Heart left ventricle (tissue), 16 donors: ENCODE measurements at places on chromosomes 12 and 14.

- DNase-seq = no peak
These were observed 4.7 kb downstream of the CISTR start for GRCh38 chr12:53747095-53747494.

GRCh38 chr12:96493106-96493505, 3.7 kb downstream of the CFAP54 start:
- DNase-seq = no peak

GRCh38 chr12:119683413-119683812, 15.5 kb downstream of the PRKAB1 start:
- no peak for DNase-seq

DNA sequence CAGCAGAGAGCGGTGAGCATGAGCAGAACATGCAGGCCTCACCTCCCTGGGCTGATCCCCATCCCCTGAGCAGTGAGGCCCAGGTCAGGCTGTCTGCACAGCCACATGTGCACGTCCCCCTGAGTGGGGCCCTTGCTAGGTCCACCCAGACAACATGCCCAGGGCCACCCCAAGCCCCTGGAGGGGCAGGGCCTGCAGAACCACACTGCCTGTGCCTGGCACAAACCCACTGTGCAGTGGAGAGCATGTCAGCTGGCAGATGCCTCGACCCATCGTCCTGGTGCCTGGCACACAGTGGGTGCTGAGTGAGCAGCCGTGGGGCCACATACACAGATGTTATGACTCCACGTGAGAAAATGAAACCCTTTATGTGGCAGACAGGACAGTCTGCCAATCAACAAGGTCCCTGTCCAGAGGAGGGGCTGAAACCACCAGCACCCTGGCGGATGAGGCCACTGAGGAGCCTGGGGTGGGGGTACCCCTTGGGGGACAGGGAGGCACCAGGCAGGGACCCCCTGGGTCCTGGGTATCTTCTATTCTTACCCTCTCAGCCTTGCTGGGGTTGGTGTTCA, 8.3 kb downstream of the ANHX start:
- DNase-seq = no peak

DNA sequence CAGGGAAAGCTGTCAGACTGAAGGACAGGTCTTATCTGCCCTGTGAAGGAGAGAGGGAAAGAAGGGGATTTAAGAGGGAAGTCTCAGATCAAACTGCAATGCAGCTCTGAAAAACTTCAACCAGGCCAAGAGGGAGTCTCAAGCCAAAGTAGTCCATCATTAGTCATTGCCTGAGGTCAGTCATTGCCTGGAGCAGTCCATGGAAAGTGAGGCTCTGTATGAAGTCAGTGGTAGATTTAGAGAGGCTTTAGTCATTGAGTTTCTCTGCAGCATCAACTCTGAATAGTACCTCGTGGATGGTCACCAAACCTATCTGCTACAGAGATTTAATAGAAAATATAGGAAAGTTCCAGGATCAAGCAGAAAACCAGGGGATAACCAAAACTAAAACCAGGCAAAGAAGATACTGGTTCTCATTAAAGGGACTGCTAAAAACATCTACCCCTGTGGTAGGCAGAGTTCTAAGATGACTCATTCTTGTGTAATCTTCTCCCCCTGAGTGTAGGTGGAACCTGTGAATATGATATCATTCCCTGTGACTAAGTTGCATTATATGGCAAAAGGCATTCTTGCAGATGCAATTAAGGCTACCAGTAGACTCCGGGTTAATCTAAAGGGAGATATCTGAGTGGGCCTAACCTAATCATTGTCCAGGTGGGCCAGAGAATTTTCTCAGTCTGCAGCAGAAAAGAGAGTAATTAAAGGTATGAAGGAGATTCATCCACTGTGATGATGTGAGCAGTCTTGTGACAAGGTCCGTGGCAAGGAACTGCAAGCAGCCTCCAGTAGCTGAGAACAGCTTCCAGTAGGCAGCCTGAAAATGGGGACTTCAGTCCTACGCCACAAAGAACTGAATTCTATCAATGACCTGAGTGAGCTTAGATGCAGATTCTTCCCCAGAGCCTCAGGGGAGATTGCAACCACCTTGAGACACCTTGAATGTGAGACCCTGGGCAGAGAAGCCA, 123.1 kb downstream of the GALC start:
- no peak for DNase-seq

DNA sequence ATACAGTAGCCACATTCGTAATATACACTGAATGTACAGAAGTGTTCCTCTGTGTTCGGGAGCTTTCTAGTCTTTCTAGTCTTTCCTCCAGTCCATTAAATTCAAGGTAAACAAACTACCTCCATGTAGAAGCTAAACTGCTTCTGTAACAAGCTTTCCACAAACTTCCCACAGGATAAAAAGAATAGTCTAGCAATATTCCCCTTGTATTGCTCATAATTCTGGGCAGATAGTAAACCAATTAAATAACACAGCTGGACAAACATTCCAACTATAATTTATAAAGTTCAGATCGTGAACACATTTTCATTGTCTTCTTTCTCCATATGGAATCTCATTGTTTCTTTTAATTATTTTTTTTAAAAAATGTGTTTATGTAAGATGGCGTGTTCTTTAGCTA, 307.2 kb downstream of the AEBP2 start:
- DNase-seq = no peak

DNA sequence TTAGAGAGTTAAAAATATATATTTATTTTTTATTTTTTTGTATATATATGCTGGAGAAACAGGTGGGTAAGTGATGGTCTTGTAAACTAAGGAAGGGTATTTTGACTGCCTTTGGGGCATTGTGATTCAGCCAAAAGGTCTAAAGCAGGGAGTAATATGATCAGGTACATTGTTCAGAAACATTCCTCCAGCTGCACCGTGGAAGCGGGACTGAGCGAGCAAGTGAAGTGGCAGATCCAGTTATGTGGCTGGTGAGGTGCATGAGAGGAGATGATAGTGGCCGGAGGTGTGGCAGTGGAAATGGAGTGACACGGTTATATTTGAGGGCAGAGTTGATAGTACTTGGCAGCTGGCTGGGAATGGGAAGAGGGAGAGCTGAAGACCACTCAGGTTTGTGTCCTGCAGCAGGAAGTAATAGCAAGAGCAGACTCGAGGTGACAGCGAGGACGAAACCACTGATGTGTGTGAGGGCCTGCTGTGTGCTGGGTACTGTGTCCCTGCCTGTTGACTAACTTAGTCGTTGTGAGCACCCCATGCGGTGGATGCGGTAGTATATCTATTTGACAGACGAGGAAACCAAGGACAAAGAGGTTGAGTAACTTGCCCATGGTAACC, 39.2 kb downstream of the EID3 start:
- no peak for DNase-seq

GRCh38 chr12:127619869-127620734, 646.9 kb upstream of the TMEM132C start:
- DNase-seq = no peak

- DNase-seq = no peak
These were observed 17.7 kb downstream of the AHSA1 start for GRCh38 chr14:77475432-77476115.

GRCh38 chr12:19482551-19483109, 43.3 kb downstream of the AEBP2 start:
- no peak for DNase-seq

DNA sequence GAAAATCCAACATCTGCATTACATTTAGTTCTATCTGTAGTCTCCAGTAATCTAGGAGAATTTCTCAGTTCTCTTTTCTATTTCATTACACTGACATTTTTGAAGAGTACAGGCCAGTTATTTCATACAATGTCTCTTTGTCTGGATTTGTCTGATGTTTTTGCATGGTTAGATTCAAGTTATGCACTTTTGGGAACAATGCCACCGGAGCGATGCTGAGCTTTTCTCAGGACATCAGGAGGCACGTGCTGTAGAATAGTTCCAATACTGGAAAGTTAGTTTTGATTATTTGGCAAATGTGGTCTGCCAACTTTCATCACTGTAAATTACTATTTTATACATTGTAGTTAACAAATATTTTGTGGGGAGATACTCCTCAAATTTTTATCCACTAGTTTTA, 43.1 kb downstream of the ALDH1L2 start:
- DNase-seq = no peak

- no peak for DNase-seq
These were observed at the start of gene C12orf42 for GRCh38 chr12:103495469-103496456. C12orf42 (minus strand) TSS chr12:103495968; CDS start chr12:103478426, 17,542 bp downstream.

DNA sequence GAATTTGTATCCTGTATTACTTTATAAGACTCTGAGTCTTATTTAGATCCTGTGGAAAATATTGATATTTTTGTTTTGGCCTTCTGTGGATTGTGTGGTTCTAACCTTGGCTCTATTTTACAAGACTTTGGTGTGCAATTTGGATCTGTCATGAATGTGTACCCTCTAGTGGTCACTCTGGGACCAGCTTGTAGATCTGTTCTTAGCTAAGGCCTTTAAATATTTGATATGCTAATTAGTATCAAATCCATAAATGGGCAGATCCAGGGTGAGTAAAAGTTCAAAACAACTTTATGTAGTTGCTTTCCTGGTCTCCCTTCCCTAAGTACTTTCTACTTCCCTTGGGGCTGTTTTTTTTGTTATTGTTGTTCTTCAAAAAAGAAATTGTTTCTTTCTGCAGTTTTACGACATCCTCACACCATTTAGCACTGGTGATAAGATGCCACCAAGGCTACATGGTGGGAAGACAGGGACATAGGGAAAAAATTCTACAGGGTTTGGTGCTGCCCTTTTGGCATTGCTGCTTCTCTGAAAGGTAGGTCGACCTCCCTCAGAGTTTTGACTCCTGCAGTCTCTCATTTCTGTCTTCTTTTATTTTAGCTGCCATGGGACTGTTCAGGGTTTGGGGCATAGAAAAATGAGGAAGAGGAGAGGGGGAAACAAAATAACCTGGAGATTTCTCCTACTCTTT, 238.5 kb downstream of the GPHN start:
- no peak for DNase-seq

DNA sequence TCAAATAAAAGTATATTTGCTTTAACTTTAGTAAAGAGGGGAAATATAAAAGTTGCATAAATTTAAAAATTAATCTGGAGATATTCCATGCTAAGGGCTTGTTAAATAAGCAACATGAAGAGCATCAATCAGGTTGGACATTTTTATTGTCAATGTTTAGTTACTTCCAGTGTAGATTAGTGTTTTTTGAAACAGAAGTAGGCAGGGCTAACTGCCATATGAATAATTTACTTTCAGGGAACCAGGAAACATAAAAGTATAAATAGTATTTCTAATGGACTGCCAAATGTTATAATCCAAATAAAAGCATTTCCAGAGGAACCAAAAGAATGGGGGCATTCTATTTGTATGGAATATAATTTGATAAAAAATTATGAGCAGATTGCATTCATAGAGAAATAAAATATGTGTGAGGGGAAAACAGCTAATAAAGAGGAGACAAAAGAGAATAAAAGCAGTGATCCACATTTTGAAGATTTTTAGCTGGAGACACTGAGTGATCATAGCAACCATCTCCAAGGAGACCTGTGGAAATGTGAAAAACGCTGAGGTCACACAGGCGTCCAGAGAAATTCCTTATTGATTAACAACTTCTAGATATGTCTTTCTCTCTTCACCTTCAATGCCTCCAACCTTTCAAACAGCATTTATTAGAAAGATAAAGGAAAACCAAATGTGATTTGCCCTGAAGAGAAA, 70.8 kb downstream of the SRGAP1 start:
- DNase-seq = no peak

DNA sequence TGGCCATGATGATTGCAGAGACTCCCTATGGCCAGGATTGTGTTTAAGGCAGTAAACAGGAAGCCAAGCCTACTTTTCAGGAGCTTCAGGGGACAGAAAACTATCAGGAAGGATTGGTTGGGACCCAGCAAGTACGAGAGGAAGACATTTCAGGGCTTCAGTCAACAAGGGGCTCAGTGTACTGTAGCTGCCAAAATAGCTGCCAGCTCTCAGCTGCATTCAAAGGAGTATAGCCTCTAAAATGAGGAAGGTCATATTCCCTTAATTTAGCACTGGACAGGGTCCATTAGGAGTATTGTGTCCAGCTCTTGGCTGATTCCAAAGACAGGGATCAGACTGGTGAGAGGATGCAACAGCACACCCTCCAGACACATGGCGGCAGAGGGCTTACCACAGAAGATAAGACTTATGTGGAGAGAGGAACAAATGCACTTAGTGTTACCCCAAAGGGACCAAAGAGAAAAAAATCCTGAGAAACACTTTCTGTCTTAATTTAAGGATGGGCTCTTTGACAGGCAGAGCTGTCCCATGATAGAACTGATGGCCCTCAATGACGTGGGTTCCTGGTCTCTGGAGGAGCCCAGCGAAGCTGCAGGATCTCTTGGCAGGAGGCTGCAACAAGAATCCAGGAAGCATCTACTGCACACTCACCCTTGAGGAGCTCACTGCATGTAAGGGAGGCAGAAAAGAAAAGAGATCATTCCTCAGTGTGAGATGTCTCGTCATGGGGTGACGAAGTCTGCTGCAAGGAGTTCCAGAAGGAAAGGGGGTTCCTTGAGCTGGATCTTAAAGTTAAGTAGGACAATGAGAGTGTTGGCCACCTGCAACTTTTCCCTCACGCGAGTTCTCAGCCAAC, 14.8 kb downstream of the BDKRB1 start:
- DNase-seq = no peak

DNA sequence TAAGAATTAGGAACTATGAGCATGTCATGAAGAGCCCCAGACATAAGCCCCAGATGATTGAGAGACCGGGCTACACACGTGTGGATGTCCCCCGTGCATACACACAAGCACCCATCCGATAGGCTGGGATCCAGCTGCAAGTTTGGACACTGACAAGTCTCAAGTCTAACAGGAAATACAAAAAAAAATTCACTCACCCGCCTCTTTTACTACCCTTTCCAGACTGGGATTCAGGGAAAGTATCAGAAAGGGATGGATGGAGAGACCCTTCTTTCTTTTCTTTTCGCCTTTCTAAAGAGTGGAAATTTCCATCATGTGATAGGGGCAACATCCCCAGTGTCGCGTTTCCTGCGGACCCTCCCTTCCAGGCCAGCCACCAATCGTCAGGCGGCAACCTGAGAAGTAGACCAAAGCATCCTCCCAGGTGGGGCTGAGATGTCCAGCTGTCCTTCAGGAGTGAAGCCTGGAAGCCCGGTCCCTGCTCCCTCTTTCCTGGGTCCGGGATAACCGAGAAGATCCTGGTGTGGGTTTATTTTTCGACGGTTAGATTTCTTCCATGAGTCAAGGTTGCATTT, 6.4 kb upstream of the SLC38A4 start:
- no peak for DNase-seq

DNA sequence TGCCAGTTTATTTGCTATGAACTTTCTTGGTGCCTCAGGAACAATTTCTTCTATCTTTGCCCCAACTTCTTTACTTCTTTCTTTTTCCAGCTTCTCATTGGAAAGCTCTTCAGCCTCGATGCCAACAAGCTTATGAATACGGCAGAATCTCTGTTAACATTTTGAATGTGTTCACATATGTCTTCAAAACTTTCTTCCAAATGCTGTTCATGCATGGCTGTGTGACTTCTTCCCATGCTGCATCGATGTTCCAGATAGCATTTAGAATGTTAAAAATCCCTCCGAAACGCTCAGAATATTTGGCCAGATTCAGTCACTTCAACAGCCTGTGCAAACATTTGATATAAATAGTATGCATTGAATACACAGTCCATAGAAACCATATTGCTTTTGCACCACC, 247.8 kb upstream of the ARID2 start:
- DNase-seq = no peak

DNA sequence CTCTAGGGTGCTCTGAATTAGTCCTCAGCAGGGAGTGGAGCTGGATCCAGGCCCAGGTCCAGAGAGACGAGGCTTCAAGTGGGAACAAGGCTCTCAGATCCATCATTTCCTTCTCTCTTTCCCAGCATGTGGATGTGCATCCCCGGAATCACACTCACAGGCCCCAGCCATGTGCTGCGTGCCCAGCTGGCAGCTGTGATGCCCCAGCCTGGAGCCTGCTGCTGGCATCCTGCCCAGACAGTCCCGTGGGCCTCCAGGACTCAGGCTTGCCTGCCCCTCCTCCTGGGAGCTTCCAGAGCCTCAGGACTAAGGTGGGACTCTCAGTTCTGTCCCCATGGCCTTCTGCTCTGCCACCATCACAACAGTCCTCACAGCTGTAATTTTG, 6.2 kb upstream of the KRT84 start:
- peak; percentile 68 for DNase-seq
